MCF 10A (cell line): ENCODE measurements at places on chromosomes 2 and 18.

DNA sequence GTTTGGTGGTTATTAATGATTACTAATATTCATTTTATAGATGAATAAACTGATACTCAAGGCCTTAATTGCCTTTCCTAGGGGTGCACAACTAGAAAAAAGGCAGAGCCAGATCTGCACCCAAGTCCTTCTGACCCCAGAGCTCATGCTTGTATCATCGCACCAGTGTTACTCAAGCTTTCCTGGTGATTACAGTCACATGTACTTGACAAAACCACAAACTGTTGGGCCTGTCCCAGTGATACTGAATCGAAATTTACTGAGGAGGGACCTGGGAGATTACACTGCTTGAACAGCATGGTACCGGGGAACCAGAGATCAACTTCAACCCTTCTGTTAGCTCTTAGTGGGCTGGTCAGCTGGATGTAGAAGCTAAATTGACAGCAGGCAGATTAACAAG is 33.7 kb downstream of the FASTKD2 start:
- DNase-seq: peak; percentile 3

DNA sequence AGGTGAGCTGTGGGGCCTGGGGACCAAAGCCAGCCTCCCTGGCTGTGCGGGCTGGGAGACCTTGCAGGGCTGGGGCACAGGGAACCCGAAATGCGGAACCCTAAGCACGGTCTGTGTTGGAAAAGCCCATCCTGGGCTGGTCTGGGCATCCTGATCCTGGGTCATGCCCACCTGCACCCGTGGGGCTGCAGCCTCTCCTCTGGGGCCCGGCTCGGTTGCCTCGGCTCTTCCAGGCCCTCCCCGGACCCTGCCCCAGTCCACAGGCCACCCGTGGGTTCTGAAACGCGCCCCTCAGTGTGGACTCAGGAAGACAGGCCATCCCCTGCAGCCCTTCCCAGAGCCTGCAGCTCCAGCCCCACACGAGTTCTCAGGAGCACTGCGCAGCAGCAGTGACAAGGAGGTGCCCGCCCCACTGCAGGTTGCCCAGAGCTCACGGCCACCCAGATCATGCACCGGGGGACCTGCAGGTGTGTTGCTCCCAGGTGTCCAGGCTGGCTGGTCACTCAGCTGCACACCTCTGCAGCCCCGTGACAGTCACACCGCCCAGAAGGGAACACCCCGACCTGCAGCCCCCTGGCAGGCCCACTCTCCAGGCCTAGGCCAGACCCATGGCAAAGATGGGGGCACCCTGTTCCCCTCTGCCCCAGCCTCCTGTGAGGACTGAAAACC is 12.2 kb upstream of the NFATC1 start:
- no peak for DNase-seq

DNA sequence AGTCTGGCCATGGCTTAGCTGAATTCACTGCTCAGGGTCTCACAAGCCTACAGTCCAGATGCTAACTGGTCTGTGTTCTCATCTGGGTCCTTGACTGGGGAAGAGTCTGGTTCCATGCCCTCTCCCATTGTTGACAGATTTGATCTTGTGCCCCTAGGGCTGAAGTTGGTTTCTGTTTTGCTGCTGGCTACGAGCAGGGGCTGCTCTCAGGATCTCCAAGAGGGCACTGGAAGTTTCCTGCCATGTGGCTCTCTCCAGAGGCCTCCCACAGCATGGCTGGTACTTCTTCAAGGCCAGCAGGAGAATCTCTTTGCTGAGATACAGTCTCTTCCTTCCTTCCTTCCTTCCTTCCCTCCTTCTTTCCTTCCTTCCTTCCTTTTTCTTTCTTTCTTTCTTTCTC is 78.1 kb downstream of the SPP2 start:
- DNase-seq: no peak

GRCh38 chr2:7325186-7325585 is 408.0 kb downstream of the RNF144A start:
- no peak for DNase-seq

GRCh38 chr2:178345951-178346350 is 105.0 kb downstream of the PRKRA start:
- DNase-seq: no peak

- DNase-seq: no peak
Measured at GRCh38 chr2:182867426-182868053, 1.1 kb upstream of the FRZB start.

DNA sequence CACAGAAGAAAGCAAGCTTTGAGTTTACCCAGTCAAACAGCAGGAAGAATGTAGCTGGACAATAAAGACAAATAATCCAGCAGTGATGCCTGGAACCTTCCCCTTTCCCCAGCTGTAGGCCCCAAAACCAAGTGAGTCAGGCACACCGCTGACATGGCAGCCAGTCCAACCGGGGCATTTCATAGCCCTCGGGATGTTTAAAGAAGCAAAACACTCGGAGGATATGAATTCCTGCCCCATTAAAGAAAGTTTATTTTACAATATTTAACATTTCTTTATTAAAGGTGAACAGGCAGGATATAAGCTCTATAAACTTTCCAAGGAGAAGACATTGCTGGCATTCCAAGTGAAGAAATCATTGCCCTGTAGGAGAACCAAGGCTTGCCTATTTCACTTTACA is 507.6 kb upstream of the TNP1 start:
- no peak for DNase-seq

GRCh38 chr18:23237524-23238151 is 102.4 kb downstream of the CABLES1 start:
- DNase-seq: no peak

DNA sequence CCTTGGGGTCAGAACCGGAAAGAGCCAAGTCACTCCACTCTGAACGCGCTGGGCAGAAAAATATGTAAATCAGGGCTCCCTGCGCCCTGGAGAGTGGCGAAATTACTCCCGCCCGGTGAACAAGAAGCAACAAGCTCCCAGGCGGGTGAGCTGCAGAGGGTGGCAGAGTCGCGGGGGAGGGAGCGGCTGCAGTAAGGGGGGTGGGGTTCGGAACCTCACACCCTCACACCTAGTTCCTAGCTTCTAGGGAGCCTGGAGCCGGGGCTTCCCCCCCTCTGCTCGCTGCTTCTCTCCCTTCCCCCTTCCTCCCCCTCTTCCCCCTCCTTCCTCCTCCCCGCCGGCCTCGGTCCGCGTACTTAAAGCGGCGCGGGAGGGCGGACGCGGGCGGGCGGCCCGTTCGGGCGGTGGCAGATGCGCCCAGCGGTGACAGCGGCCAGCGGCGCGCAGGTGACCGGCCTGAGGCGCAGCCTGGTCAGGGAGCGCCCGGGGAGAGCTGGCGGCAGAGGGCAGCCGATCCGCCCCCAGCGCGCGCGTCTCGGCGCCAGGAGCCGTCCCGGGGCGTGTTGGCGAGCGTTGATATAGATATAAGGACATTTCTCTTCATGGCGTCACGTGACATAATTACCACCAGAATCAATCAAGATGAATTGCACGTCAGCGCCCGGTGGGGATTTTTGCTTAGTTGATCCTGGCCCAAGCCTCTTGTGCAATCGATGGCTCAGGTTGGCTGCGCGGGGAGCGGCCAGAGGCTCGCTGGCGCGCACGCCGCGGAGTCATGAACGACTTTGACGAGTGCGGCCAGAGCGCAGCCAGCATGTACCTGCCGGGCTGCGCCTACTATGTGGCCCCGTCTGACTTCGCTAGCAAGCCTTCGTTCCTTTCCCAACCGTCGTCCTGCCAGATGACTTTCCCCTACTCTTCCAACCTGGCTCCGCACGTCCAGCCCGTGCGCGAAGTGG is at the start of gene HOXD11:
Gene HOXD11 (plus strand): TSS at position 700 of the 959 bp plus-strand sequence. CDS start 76 bp downstream, at position 776.
- peak; percentile 42 for DNase-seq

DNA sequence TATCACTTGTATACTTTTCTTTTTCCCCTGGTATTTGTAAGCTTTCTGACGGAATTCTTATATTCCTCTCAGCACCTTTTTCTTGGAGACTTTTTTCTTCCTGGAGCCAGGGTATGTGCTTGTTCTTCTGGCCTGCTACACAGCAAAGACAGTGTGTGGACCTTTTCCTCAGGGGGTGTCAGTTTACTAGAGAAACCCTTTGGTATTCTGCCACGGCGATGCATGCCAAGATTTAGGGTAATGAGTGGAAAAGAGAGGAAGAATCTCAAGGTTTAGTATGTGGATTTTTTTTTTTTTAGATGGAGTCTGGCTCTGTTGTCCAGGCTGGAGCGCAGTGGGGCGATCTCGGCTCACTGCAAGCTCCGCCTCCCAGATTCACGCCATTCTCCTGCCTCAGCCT is 152.2 kb downstream of the PHLPP1 start:
- DNase-seq: no peak

- DNase-seq: no peak
Measured at GRCh38 chr2:141271346-141271745, 859.5 kb downstream of the LRP1B start.

DNA sequence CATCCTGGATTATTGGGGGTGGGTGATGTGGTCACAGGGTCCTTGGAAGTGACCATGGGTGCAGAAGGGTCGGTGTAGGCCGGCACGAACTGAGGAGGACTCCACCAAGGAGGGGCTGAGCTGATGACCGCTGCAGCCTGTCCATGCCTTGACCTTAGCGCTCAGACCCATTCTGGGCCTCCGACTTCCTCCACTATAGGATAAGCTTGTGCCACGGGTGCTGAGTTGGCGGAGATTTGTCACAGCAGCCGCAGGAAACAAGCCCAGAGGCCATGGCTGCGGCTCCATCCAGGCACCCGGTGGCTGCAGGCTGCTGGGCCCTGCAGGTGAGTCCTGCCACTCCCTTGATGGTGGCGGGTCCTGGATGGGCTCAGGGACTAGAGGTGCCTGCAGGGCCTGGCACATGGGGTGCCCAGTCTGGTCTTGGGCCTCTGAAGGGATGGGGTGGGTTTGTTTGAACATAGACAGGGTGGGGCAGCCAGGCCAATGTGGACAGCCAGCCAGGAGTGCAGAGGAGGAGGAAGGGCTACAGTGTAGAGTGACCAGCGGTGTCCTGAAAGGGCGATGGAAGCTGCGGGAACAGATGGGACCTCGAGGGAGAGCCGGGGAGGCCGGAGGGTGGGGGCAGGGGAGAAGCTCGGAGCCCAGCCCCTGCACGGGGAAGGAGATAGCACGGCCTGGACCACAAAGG is 84.8 kb downstream of the SEPTIN10 start:
- no peak for DNase-seq

DNA sequence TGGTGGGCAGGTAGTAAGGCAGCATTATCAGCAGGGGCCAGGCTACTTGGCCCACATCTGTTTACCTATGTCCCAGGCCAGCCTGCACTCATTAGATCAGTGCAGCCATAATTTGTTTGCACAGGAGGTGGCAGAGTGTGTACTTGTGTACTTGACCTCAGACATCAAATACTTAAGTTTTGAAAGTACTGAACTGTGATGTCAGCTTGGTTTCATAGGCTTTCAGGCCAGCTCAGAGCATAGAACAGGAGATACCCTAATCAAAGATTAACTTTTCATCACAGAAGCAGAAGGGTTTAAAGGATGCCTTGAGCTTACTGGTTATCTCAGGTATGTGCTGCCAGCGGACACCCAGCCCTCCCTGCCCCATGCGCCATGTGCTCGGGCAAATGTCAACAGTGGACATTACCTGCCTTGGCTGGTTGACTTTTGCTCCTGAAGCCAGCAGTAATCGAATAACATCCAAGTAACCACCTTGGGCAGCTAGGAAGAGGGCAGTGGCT is 33.2 kb downstream of the ANKRD29 start:
- DNase-seq: no peak

- peak; percentile 55 for DNase-seq
Measured at GRCh38 chr18:48948112-48949049, 2.4 kb downstream of the SMAD7 start.

GRCh38 chr2:240765007-240765406 is 55.0 kb downstream of the KIF1A start:
- no peak for DNase-seq

GRCh38 chr18:839224-840022 is 27.4 kb upstream of the YES1 start:
- peak; percentile 79 for DNase-seq

DNA sequence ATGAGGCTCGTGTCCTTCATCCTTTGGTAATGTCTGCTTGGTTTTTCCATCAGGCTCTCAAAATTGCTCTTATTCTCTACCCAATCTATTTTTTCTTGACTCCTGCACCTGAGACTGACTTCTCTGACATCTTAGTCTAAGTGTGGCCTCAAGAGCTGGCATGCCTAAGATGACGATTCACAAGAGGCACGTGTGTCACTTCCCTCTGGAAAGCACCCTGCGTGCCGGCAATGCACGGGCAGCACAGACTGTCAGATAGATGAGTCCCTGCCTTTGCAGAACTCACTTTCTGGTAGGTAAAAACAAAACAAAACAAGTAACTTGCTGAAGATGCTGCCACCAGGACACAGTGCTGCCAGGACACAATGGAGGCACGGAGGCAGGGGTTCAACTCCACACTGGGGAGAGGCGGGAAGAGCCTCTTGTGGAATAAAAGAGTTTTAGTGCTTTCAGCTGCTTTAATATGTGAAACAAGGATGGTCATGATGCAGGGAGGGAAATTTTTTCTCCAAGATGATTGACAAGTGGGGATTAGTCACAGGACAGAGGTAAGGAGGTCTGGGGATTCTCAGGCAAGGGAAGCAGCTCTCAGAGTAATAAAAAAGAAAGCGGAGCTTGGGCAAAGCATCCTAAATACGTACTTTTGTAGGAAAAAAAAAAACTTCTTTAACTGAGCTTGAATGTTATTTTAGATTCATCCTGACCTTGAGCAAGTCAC is 27.3 kb downstream of the CYB5A start:
- DNase-seq: no peak

GRCh38 chr2:197423307-197423706 is 11.5 kb downstream of the SF3B1 start:
- DNase-seq: no peak

GRCh38 chr18:51082571-51083267 is 52.7 kb downstream of the SMAD4 start:
- peak; percentile 27 for DNase-seq

GRCh38 chr2:188416367-188416766 is 124.7 kb downstream of the GULP1 start:
- DNase-seq: no peak

GRCh38 chr2:28193630-28194403 is 198.8 kb upstream of the FOSL2 start:
- no peak for DNase-seq

- DNase-seq: no peak
Measured at GRCh38 chr2:241771286-241772062, 5.1 kb upstream of the GAL3ST2 start.

DNA sequence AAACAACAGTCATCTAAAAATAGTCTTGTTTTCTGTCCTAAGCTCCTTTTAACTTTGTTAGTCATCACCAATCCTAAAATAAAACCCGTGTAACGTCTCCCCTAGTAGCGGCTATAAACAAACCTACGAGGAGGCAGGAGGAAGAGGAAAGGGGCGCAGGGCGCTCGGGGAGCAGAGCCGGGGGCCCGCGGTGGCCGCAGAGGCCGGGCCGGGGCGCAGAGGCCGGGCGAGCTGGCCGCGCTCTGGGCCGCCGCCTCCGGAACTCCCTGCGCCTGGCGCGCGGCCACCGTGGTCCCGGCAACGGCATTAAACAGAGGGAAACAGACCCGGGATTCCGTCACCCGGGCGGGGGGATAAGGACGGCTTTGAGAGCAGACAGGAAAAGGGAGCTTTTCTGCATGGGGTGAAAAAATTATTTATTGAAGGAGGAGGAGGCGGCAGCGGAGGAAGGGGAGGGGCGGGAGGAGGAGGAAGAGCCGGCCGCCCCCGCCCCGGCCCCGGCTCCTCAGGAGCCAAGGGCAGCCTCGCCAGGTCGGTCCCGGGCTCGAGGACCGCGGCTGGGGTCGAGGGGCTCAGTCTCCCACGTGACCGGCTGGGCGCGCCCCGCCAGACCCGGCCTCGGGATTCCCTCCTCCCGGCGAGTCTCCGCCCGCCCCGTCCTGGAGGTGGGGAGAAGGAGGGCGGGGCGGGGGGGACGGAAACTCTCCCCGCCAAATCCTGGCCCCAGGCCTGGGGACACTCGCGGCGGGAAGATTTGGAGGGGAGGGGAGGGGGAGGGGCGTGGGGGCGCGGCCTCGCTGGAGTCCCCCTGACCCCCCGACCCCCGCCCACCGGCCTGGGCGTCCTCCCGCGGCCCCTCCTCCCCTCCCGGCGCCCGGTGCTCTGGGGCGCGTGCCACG is 1.8 kb upstream of the NFATC1 start:
- DNase-seq: peak; percentile 69
